ENCODE measurements at places on chromosomes 16 and 17.

- no peak for DNase-seq
These were observed 1.6 kb upstream of the ETV4 start for GRCh38 chr17:43547659-43548256.

DNA sequence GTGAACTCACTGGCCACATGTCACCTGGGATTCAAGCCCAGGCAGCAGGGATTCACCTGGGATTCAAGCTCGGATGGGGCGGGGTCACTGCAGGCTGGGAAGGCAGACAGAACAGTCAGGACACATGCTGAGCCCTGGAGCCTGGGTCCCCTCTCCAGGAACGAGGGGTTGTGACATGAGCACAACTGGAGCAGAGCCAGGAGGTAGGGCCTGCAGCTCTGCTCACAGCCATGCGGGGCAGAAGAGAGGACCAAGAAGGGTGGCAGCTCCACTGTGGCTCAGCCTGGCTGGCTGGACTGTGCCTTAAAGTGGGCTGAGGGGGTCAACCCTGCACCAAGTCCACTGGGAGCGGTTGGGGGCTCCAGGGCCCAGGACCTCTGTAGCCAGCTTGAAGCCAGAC is 150.1 kb downstream of the RAB11FIP4 start:
- no peak for DNase-seq

- DNase-seq: no peak
These were observed 77.0 kb upstream of the MTMR4 start for GRCh38 chr17:58591455-58591854.

GRCh38 chr16:51359141-51359955 is 208.3 kb upstream of the SALL1 start:
- DNase-seq: no peak

DNA sequence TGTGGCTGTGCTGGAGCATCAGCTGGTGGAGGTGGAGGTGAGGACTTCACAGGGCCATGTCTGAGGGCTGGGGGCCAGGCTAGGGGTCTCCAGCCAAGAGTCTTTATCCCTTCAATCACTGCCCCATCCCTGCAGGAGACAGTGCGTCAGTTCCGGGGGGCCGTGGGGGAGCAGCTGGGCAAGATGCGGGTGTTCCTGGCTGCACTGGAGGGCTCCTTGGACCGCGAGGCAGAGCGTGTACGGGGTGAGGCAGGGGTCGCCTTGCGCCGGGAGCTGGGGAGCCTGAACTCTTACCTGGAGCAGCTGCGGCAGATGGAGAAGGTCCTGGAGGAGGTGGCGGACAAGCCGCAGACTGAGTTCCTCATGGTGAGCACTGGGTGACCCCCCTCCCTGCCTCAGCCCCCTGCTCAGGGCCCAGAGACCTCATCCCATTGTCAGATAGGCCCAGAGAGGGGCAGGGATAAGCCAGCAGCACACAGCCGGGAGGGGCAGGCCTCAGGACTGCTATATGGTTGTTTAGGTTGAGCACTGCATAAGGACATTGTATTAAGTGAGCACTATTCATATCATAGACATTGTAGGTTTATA is 2.3 kb upstream of the PYDC1 start:
- DNase-seq: no peak

GRCh38 chr17:42585353-42585752 is 7.8 kb upstream of the PSMC3IP start:
- DNase-seq: no peak

DNA sequence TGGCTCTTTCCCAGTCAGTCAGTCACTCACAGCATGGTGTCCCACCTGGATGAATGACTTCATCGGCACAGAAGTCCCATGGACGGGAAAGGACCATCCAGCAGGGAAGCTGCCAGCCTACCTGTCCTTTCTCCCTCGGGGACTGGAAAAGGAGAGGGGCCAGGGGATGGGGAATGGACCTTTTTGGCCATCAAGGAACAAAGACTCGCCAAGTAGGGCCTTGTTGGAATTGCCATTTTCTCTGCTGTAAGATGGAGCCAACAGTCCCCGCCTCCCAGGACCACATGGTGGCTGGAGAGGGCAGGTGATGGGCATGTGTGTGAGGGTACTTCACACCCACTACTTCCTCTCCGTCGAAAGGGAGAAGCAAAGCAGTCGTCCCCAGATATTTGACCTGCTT is 67.8 kb upstream of the LHX1 start:
- no peak for DNase-seq

DNA sequence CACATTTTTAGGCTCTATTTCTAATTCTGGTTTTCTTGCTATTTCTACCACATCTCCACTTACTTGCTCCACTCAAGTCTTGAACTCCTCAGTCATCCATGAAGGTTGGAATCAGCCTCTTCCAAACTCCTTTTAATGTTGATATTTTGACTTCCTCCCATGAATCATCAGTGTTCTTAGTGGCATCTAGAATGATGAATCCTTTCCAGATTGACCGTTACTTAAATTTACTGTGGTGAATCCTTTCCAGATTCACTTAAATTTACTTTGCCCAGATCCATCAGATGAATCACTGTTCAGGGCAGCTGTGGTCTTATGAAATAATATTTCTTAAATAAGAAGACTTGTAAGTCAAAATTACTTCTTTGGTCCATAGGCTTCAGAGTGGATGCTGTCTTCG is 32.4 kb downstream of the CLTC start:
- no peak for DNase-seq

All from WERI-Rb-1 (cell line).